Gastrocnemius medialis (tissue), 4 donors: ENCODE measurements at places on chromosomes 7 and 10. TPM values are rescaled to one million over a fixed set of nuclear protein-coding genes. Genes with fewer than 3 reads are reported as not detected.

The LIPK gene
- total RNA-seq, result not detected

DNA sequence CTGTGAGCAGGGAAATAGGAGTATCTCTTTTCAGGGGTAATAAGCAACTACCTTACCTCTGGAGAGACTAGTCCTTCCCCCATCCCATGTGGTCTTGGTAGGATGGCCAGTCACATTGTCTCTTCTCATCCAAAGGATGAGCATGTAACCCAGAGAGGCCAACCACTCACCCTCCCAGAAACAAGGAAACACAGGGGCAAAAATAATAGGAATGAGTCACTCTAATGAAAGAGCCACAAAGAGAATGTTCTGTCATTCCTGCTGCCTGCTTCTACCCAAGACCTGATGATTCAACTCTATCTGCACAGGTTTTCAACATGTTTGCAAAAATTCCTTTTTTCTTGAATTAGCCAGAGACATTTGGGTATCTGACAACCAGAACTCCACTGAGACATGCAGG, 99.3 kb upstream of the NFE2L3 start:
- no peak for DNase-seq

- DNase-seq, result no peak
Measured at GRCh38 chr7:107712025-107712424, 31.9 kb upstream of the CBLL1 start.

The GALNT17 gene
- total RNA-seq, result 12.1 TPM

The TFPI2 gene
- total RNA-seq, result not detected

DNA sequence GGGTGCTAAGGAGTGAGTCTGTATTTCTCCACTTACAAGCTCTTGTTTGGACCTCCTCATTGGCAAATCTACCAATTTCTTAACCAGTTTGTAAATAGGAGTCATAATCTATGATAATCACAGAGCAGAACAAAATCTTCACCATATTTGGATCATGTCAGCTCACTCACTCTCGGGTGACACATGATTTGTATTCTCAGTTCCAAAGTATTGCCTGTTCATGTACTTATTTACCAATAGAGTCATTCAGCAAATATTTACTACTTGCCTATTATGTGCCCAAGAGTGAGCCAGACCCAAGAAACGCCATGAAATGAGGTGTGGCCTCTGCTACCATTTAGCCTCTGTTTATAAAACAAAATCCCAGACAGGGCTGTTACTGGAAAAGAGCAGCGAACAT, 114.8 kb downstream of the TSPAN12 start:
- no peak for DNase-seq

DNA sequence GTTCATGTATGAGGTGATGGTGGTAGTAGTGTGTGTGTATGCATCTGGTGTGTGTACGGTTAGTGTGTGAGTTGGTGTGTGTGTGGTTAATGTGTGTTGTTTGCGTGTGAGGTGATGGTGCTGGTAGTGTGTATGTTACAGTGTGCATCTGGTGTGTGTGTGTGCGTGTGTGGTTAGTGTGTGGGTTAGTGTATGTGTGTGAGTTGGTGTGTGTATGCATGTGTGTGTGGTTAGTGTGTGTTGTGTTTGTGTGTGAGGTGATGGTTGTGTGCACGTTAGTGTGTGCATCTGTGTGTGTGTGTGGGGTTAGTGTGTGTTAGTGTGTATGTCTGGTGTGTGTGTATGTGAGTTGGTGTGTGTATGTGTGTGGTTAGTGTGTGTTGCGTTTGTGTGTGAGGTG, 153.0 kb downstream of the ACTR3B start:
- no peak for DNase-seq

The GDF2 gene
- total RNA-seq, result not detected

GRCh38 chr10:100120550-100120949, 38.9 kb upstream of the CPN1 start:
- DNase-seq, result no peak

DNA sequence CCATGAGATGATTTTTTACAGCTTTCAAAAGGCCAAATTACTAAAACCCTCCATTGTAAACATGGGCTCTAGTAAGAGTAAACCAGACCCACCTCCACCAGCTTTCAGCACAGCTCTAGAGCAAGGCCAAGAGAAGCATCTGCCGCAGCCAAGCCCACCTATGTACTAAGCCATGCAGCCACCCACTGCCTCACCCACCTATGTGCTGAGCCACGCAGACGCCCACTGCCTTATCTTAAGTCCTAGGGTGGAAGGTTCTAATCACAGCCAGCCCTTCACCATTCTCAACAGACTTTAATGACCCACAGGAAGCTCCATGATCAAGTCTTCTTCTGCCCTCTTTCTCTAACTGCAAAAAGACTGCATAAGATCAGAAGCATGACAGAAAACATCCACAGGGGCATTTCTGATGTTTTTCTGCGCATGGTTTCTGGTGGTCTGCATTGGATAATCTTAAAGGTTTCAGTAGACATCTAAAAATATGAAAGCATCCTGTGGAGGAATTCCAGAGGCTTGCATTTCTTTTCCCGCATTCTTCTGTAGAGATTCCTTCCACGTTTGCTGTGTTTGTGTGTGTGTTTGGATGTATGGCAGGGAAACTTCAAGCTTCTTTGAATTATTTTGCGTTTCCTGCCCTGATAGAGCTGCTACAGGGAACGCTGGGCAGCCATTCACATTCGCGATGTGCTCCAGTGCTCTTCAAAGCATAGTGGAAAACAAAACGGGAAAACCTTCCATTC, 286.1 kb upstream of the KLF6 start:
- no peak for DNase-seq

DNA sequence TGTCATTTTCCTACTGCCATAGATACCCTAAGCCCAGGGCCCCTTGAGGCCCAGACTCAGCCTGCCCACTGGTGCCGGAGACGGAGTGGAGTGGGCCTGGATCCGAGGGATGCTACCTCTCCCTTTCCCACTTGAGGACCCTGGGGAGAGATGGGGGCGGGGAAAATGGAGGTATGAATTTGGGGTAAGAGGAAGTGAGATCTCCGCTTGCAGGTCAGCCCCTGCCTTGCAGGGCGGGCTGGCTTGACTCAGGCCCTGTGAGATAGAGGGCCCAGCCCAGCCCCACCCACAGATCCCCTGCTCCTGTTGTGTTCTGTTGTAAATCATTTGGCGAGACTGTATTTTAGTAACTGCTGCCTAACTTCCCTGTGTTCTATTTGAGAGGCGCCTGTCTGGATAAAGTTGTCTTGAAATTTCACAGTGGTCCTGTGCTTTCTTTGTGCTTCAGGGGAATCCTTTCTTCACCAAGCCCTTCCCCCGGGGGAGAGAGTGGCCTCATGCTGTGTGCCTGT, 13.2 kb downstream of the YKT6 start:
- no peak for DNase-seq

The CCL24 gene
- not detected for total RNA-seq

GRCh38 chr7:80135309-80136104, 876 bp downstream of the GNAI1 start:
- no peak for DNase-seq

DNA sequence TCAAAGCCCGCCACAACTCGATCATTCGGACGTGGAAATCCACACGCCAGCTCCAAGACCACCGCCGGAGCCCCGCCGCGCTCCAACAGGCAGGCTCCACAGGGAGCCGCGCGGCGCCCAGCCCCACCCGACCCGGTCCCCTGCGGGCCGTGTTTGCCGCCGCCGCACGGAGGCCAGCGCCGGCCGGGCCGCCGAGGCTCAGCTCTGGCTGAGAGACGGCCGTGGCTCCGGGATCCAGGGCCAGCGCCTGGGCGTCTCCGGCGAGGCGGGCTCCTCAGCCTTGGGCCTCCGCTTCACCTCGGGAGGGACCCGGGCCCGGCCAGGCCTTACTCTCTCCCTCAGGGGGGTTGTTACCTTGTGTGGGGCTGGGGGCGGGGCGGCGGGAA, 333 bp downstream of the SMNDC1 start:
- DNase-seq, result no peak

DNA sequence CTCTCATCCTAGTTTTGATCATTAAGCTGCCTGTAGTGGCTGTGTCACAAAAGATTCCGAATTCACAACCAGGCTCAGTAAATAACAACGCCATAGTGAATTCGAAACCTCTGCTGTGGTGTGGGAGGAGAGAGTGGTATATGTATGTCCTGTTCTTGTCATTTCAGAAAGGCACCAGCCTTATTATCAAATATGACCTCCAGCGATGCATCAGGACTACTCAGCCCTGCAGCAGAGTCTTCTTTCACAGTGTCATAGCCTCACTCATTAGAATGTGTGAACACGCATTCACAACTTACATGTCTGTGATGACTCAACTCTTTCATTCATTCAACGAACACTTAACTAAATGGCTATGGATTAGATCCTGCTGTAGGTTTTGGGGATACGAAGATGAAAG, 15.3 kb downstream of the AOC1 start:
- DNase-seq, result no peak

- no peak for DNase-seq
Measured at GRCh38 chr7:65285906-65286864, 87.5 kb upstream of the ZNF92 start.

The BLOC1S2 gene
- total RNA-seq, result 73.1 TPM

DNA sequence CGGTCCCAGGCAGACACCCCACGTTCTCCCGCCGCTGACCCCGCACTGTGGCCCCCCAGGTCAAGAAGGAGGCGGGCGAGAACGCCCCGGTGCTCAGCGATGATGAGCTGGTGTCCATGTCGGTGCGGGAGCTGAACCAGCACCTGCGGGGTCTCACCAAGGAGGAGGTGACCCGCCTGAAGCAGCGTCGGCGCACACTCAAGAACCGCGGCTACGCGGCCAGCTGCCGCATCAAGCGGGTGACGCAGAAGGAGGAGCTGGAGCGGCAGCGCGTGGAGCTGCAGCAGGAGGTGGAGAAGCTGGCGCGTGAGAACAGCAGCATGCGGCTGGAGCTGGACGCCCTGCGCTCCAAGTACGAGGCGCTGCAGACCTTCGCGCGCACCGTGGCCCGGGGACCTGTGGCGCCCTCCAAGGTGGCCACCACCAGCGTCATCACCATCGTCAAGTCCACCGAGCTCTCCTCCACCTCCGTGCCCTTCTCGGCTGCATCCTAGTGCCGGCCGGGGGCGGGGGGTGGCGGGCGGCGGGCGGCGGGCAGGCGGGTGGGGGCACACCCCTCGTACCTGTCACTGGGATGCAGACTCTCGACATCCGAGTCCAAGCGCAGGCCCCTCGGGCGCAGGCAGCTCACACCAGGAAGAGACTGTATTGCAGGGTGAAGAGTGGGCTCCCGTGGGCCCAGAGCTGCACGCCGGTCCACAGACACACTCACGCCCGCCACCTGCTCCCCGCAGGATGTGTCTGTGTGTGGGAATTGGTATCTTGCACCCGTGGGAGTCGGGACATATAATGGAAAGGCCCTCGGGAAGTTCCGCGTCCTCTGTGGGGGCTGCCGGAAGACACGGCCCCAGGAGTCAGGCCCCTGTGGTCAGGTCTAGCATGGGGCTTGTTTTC, 9.6 kb downstream of the MAFK start:
- DNase-seq, result no peak

GRCh38 chr7:157523371-157523765, 186.6 kb downstream of the DNAJB6 start:
- no peak for DNase-seq

The TDRD1 gene
- not detected for total RNA-seq

The SPAG6 gene
- 0.12 TPM for total RNA-seq

- DNase-seq, result no peak
Measured at GRCh38 chr7:27774717-27775328, 34.9 kb downstream of the TAX1BP1 start.

GRCh38 chr7:77501192-77501515, 35.9 kb upstream of the PTPN12 start:
- DNase-seq, result no peak
